ENCODE measurements at places on chromosomes 7 and 10. TPM values are rescaled to one million over a fixed set of nuclear protein-coding genes. Genes with fewer than 3 reads are reported as not detected.

- DNase-seq = no peak
These were observed 49.8 kb upstream of the LEP start for GRCh38 chr7:128191136-128191844.

- no peak for DNase-seq
These were observed 87.8 kb upstream of the LRRTM3 start for GRCh38 chr10:66837990-66838389.

- DNase-seq = no peak
These were observed 51.3 kb upstream of the NFE2L3 start for GRCh38 chr7:26100406-26101339.

- no peak for DNase-seq
These were observed 30.2 kb downstream of the MICALL2 start for GRCh38 chr7:1428941-1429501.

The ZNF488 gene
- not detected for total RNA-seq

DNA sequence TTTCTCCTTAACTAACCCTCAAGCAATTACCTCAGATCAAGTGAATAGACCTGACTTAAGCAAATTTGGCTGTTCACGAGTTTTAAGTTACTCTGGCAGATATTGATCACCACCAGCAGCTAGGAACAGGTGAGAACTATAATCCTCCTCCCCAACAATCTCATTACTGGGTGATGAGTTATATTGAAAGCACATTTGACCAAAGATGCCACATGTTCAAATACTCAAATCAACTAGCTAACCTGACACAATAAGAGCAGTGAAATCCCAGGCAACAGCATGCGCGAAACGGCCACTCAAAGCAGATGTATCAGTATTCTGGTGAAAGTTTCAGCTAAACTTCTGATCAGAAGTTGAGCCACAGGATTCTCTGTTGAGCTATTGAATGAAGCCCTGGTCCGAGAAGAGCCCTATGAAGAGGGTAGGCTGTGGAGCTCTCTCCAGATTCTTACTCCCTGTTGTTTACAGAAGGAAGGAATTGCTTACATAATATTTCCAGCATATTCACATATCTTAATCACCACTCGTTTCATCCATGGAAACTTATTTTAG lies 52.6 kb downstream of the CAV1 start:
- no peak for DNase-seq
